ENCODE measurements at places on chromosomes 16 and 17. TPM values are rescaled to one million over a fixed set of nuclear protein-coding genes. Genes with fewer than 3 reads are reported as not detected.

DNA sequence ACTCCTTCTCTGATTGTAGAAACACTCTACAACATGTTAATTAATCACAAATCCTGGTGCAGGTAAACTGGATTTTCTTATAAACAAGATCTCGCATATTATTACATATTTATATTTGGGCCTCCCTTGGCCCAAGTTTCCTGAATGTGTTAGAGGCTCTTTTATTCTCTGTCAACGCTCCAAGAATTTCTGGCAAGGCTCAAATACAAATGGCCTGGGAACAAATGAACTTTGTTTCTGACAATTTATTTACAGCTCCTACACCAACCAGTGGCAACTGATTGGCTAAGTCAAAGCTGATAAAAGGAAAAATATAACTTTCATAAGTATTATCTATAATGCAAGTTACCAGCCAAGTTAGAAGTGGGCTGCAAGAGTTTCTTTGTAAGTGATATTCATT, 64.9 kb upstream of the CORO6 start:
- DNase-seq = no peak

GRCh38 chr17:9204637-9205329, 183.5 kb downstream of the NTN1 start:
- peak; percentile 43 for DNase-seq

- DNase-seq = no peak
Measured at GRCh38 chr16:20102021-20102420, 28.3 kb upstream of the GPR139 start.

- no peak for DNase-seq
Measured at GRCh38 chr16:64830653-64831052, 291.2 kb downstream of the CDH11 start.

DNA sequence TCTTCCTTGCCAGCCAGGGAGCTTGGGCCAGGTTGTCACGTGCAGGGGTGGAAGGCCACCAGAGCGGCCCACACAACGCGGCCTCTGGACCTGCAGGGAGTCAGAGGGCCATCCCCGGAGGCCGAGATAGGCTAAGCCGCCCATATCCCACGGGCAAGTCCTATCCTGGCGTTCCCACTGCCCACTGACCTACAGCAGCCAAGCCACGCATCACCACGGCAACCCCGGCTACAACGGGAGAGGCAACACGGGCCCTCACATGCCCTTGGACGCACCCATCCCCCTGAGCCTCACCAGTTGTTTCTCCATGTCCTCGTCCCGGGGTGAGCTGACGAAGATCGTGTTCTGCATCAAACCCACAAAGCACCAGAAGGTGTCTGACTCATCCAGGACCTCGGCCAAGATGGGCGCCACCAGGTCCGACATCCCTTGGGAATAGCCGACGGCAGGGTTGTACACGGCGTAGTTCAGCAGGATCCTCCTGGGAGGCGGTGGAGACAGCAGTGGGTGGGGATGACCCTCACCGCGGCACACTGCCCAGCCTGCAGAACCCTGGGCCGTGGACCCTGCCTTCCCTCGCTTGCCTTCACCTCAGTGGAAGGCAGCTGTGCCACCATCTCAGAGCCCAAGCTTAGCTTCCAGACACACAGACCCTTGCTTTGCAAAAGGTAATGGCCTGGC, 88.2 kb downstream of the TBC1D16 start:
- peak; percentile 5 for DNase-seq

DNA sequence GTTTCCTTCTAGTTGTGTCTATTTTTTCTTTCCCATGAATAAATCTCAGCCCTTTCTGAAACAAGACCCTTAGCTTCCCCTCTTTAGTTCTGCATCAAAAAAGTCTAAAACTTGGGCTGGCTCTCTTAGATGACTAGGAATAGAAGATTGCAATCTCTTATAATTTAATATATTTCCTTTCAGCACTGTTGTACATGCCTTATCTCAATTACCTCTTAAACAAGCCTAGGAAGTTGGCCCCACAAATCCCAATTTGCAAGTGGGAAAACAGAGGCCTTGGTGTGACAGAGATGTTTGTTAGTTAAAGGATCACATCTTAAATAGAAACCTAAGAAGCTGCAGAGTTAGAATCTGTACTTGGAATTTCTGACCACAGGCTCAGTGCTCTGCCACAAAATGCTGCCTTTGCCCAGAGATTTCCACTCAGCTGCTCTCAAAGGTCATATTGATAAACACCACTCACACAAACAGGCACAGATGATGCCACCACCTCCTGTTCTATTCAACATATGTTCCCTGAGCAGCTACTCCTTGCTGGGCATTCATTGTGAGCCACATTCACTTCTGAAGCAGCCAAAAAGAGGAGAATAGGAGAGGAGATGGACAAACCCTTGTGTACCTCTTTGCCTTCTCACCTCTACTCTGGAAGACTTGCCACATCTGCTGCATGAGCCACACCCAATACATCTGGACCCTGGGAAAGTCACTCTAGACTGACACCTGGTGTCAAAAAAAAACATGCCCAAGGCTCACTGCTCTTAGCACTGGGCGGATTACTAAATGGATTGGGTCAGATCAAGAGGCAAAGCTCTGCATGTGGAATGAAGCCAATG, 5.5 kb downstream of the CCDC182 start:
- peak; percentile 49 for DNase-seq

DNA sequence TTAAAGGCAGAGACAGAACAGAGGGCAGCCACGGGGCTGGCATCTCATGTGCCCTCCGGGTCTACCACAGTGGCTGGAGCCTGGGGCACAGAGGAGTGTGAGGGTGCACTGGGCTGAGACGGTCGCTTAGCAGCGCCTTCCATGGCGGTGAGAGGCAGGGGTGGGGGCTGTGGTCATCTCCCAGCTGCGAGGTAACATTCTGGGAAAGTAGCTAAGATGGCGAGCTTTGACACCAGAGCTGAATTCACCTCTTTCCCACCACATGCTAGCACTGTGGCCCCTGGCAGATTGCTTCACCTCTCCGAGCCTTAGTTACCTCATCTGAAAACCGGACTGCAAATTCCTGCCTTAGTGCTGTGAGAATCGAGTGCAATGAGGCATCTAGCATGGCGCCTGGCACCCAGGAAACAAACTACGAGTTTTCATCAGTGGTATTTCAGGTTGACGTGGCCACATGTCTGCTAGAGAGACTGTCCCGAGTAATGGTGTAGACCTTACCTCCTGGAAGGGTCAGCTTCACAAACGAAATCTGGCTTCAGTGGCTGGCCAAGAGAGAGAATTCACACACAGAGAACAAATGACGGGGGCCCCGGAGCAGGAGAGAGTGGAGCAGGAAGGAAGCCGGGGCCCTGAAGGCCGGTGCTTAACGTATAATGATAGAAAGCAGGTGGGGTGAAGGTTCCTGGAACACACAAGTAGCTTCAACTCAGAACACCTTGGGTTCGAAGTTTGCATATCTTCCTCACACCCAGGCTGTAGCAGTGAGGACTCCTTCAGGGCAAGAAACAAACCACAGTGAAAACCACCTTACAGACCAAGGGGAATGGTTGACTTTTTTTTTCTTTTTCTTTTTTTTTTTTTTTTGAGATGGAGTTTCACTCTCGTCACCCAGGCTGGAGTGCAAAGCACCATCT, 63.9 kb upstream of the RPH3AL start:
- DNase-seq = peak; percentile 62

DNA sequence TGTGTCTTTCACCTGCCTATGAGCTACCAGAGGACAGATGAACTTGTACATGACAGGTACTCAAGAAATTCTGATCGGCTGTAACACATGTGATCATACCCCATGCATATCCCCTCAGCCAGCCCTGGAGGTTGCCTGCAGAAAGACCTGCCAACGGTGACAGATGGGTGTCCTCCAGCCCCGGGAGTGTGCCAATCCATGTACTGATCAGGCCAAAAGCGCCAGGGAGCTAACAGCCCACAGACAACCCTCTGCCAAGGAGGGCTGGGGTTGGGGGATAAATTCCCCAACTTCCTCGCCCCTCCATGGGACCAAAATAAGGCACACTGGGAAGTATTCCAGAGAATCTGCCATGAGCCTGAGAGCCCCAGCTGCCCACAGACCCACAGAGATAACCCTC, 189.4 kb downstream of the CCT6B start:
- no peak for DNase-seq

RRAD gene
- 0.80 TPM for total RNA-seq

NKD1 gene
- 1.9 TPM for total RNA-seq

PLEKHH3 gene
- 0.44 TPM for total RNA-seq
